ENCODE measurements at places on chromosomes 1 and 21.

DNA sequence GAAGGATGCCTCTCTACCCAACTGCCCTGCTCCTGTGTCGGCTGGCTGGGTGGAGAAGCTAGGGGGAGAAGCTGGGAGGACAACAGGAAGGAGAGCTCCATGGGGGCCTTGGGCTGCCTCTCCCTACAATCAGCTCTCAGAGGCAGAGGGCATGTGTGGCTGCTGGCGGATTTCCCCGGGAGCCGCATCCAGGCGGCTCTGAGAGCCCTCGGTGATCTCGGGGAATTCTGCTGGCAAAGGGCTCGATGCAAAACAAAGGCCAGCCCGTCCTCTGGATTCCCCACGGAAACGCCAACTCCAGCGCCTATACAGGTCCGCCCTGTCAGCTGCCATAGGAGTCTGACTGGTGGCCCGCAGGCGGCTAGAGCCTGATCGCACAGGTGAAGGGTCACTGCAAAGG is 26.4 kb upstream of the EVA1B start:
- no peak for DNase-seq

- DNase-seq, result no peak
Observed at GRCh38 chr1:20367626-20368025, 77.0 kb downstream of the VWA5B1 start.

GRCh38 chr1:200670242-200671118 is 773 bp upstream of the DDX59 start:
- no peak for DNase-seq

GRCh38 chr21:46125846-46126301 is 28.0 kb downstream of the COL6A2 start:
- no peak for DNase-seq

GRCh38 chr1:94334764-94335163 is 83.4 kb upstream of the ABCD3 start:
- no peak for DNase-seq

- DNase-seq, result peak; percentile 80
Observed at GRCh38 chr1:154186177-154186576, 5.7 kb downstream of the TPM3 start.

- no peak for DNase-seq
Observed at GRCh38 chr21:25858325-25858724, 123.6 kb downstream of the GABPA start.

GRCh38 chr1:230224101-230224960 is 157.3 kb downstream of the GALNT2 start:
- DNase-seq, result no peak

- DNase-seq, result no peak
Observed at GRCh38 chr1:29875557-29876028, 639.3 kb downstream of the PTPRU start.

- no peak for DNase-seq
Observed at GRCh38 chr1:162333991-162334390, 42.7 kb downstream of the SPATA46 start.

GRCh38 chr1:1781526-1781903 is 3.2 kb upstream of the NADK start:
- peak; percentile 28 for DNase-seq

GRCh38 chr1:110897681-110898080 is 24.7 kb downstream of the CD53 start:
- no peak for DNase-seq

DNA sequence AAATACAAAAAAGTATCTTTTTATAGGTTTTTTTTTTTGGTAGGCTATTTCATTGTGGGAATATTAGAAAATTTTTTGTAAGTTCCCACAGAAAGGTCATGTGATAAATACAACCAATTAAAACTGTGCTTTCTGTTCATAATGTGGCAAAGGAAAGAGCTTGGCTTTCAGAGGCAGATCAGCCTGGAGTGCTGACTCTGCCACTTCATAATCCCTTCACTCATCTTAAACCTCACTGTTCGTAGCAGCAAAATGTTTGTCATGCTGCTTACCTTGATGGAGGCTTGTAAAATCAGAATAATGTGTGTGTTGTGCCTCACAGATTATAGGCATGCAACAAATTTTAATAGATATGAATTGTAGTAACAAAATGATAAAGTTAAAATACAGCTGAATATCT is 176.8 kb downstream of the ZP4 start:
- no peak for DNase-seq

- no peak for DNase-seq
Observed at GRCh38 chr1:67264152-67264551, 43.5 kb upstream of the IL12RB2 start.

- no peak for DNase-seq
Observed at GRCh38 chr1:193019442-193020026, 39.6 kb downstream of the UCHL5 start.

DNA sequence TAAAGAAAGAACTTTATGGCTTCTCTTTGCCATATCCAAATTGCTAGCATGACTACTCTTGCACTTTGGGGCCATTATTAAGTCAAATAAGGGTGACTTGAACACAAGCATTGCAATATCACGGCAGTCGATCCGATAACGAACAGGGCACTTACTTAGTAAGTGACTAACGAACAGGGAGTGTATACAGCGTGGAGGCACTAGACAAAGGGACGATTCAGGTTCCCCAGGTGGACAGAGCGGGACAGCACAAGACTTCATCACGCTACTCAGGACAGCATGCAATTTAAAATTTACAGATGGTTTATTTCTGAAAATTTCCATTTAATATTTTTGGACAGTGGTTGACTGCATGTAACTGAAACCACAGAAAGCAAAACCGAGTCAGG is 5.4 kb upstream of the PITHD1 start:
- DNase-seq, result no peak

GRCh38 chr1:68409426-68409825 is 40.3 kb downstream of the RPE65 start:
- no peak for DNase-seq

GRCh38 chr21:29430030-29430429 is 131.3 kb downstream of the BACH1 start:
- DNase-seq, result no peak

DNA sequence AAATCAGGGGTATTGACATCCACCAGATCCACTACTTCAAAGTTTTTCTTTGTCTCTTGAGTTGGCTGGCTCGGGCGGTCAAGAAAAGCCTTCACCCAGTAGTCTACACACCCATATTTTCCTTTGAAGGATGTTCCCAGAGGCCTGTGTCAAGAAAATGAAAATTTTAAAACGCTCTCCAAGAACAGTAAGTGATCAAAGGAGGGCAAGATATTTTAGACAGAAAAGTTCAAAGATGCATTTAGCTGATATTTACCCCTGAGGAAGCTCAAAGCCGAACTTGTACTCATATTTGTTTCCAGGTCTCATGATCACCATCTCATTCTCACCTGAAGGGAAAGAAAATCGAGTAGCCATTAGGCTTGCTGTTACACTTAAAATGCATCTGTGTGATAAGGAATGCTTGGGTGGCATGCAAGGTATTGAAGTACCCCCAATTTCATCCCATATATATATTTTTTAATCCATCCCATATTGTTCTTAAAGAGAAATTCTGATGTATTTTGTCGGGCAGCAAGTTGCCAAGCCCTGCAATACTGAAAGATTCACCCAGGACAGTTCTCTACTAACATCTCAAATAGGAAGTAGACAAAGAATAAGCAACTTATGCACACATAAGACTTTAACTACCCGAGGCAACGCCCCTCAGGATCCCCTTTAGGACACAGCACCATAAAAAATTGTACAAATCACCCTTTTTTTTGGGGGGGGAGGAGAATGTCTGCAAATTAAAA is 1.1 kb downstream of the TXNIP start:
- DNase-seq, result peak; percentile 16

DNA sequence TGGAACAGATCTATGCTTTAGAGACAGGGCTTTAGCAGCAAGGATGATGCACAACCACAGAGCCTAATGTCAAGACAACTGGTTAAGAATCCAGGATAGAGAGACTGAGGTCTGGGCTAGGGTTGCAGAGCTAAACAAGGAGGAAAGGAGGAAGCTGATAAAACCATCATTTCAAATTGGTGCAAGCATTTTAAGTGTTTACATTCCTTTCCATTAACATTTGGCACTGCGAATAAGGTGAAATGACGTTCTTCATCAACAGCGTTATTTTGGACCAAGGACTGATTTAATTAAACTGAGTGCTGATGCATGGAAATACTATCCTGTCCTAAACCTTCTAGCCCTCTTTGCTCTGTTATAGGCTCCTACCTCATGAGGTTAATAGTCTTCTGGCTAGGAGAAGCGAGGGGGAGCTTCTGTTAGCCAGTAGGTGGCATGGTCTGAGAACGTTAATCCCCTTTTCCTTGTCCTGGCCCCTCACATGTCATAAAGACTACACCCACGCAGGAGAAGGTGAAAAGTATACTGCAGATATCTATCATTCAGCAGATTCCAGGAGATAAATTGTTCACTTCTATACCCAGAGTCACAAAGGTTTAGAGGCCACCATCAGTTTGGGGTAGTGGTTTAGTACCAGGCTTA is 7.6 kb upstream of the C1orf21 start:
- no peak for DNase-seq

Measured in activated T-cell treated with anti-CD3 and anti-CD28 coated beads, Interleukin-2, amount 50 U/mL, for 48 hours (primary cell).